ENCODE measurements at places on chromosomes 13 and 19.

DNA sequence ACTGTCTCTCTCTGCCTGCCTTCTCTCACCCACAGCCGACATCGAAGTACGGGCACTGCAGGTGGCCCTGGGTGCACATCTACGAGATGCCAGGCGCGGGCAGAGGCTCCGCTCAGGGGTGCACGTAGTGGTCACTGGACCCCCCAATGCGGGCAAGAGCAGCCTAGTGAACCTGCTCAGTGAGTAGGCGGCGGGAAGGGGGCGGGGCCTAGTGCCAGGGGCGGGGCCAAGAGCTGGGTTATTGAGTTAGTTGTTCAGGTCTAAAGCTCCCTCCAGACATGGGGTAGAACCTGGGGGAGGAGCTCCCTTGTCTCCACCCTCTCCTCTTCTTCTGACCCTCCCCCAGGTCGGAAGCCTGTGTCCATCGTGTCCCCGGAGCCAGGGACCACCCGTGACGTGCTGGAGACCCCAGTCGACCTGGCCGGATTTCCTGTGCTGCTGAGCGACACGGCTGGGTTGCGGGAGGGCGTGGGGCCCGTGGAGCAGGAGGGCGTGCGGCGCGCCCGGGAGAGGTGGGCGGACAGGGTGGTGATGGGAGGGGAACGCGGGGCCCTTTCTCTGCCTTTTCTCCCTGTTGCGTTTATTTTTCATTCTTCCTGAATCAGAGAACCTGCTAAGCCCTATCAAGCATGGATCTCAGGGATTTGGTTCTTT is 1.9 kb downstream of the GTPBP3 start:
- no peak for DNase-seq

DNA sequence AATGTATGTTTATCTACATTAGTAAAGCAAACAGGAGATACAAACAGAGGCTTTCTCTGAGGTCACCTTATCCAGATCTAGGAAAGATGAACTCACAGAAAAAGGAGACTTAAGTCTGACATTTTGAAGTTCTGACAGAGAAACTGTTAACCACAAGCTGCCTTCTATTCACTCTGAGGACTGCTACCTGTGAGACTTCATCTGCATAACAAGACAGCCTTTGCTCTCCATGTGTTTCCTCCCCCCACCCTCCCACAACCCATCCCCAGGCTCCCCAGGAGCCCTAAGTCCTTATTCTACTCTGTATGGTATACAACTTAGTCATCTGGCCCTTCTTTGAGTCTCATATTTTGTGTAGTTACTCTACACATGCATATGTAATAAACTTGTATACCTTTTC is 699.0 kb downstream of the FGF9 start:
- DNase-seq: no peak

GRCh38 chr13:43285933-43286597 is 262.7 kb downstream of the DNAJC15 start:
- no peak for DNase-seq

DNA sequence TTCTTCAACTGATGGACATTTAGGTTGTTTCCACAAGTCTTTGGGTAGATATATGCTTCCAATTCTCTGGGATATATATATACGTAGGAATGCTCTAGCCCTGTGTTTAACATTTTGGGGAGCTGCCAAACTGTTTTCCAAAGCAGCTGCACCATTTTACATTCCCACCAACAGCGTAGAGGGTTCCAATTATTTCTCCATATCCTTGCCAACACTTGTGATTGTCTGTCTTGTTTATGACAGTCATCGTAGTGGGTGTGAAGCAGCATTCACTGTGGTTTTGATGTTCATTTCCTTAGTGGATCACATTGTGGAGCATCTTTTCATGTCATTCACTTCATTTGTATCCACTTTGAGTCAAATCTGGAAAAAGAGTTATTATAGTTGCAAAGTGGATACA is 4.7 kb upstream of the CBLC start:
- DNase-seq: no peak

- no peak for DNase-seq
These were observed 1505.8 kb upstream of the SPRY2 start for GRCh38 chr13:81846771-81847170.

GRCh38 chr13:42950181-42950580 is 41.9 kb downstream of the EPSTI1 start:
- DNase-seq: no peak

- peak; percentile 54 for DNase-seq
These were observed 26.5 kb downstream of the MPND start for GRCh38 chr19:4369888-4370260.
